ENCODE measurements at places on chromosomes 7 and 10. TPM values are rescaled to one million over a fixed set of nuclear protein-coding genes. Genes with fewer than 3 reads are reported as not detected.

Gene CXCL12
- 17.5 TPM for total RNA-seq

DNA sequence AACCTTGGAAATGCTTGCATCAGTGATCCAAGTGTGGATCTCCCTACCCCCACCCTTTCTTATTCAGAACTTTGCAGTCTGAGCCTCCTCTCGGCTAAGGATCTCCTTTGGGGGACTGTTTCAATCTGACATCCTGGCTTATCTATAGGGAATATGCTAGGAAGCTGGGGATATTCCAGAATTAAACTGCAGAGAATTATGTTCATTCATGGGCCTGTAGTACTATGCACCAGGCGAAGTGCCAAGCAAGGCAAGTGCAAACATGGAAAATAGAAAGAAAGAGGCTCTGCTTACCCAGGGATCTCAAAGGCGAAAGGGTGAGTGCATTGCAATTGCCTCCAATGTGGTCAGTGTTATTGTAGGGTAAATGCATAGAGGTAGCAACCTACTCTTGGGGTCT lies 96.5 kb downstream of the CACNB2 start:
- H3K4me3 ChIP-seq, result no peak overlapping the region
- H3K4me1 ChIP-seq, result no peaks in the 10 kb centered on the region
- no peak for DNase-seq

DNA sequence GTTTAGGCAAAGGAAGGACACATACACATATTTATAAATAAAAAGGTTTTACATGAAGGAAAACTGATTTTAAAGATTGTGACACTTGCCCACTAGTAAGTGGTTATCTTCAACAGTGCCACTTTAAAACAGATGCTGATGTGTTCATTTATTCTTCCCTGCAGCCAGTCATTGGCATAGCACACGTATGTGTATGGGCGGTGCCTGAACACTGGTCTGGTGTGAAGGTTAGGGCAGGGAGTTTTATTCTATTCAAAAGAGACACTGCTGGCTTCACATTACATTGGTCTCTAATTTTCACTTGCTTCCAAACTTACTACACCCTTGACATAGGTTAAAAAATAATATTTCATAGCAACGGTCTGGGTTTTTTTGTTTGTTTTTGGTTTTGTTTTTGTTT lies 57.9 kb downstream of the NOD1 start:
- H3K4me3 ChIP-seq, result no peak overlapping the region
- no peaks in the 10 kb centered on the region for H3K27me3 ChIP-seq
- no peak for DNase-seq
- peaks cover 4% of the 10 kb centered on the region for H3K36me3 ChIP-seq
- H3K27ac ChIP-seq, result no peak overlapping the region

DNA sequence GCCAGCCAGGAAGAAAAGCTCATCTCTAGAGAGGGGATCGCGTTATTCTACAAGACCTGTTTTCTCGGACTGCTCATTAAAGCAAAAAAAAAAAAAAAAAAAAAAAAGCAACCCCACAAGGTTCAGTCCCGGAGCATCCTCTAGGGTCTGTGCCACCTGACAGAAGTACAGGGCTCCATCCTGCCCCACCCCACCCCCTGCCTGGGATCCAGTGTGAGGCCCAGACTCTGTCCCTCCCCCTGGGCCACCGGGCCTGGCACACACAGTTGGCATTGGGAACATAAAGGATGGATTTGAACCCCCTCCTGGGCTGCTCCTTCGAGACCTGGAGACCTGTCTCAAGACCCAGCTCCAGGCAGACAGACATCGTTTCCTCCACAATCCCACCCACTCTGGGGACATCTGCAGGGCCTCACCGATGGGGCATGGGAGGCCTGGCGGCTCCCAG lies 688 bp downstream of the ORAI2 start:
- no peak for DNase-seq
- peak overlapping the region; percentile 53 for H3K27ac ChIP-seq
- no peaks in the 10 kb centered on the region for H3K27me3 ChIP-seq
- no peaks in the 10 kb centered on the region for H3K36me3 ChIP-seq

Gene TASOR2
- 57.2 TPM for total RNA-seq

- H3K27me3 ChIP-seq, result no peaks in the 10 kb centered on the region
- H3K27ac ChIP-seq, result no peak overlapping the region
- H3K36me3 ChIP-seq, result no peaks in the 10 kb centered on the region
- H3K4me1 ChIP-seq, result no peaks in the 10 kb centered on the region
These were observed 59.1 kb upstream of the GJD4 start for GRCh38 chr10:35545878-35546590.

DNA sequence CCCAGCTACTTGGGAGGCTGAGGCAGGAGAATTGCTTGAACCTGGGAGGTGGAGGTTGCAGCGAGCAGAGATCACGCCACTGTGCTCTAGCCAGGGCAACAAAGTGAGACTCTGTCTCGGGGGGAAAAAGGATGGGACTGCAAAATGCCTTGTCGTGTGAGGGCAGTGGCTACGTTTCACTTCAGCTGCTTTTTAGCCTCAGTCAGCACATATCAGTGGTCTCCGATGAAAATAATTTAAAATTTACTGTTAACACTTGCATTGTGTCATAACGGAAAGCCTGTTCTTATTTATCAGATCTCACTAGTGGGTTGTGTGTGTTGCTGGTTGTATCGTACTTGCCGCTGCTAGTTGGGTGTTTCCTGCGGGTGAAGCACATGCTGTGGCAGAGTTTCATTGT lies 61.9 kb downstream of the RBM33 start:
- no peaks in the 10 kb centered on the region for H3K27me3 ChIP-seq
- H3K4me1 ChIP-seq, result peaks cover under 1% of the 10 kb centered on the region
- no peak for DNase-seq
- H3K4me3 ChIP-seq, result no peak overlapping the region
- H3K36me3 ChIP-seq, result peaks cover 12% of the 10 kb centered on the region
- no peak overlapping the region for H3K27ac ChIP-seq

GRCh38 chr10:63976538-63976937 lies 455.3 kb downstream of the REEP3 start:
- no peaks in the 10 kb centered on the region for H3K4me1 ChIP-seq
- no peaks in the 10 kb centered on the region for H3K27me3 ChIP-seq
- no peak overlapping the region for H3K4me3 ChIP-seq
- H3K36me3 ChIP-seq, result no peaks in the 10 kb centered on the region
- DNase-seq, result peak; percentile 34
- H3K27ac ChIP-seq, result no peak overlapping the region

Gene ADCYAP1R1
- total RNA-seq, result 0.37 TPM
